ENCODE measurements at places on chromosomes 5 and 9.

- no peak for DNase-seq
Measured at GRCh38 chr5:38589629-38590028, 33.2 kb upstream of the LIFR start.

GRCh38 chr5:88509403-88509802, 240.8 kb upstream of the TMEM161B start:
- DNase-seq = no peak

GRCh38 chr5:151671950-151672349, 14.8 kb downstream of the SPARC start:
- DNase-seq = no peak

GRCh38 chr5:144173766-144174165, 3.1 kb downstream of the KCTD16 start:
- DNase-seq = no peak

GRCh38 chr9:105975886-105976645, 281.7 kb downstream of the TMEM38B start:
- no peak for DNase-seq

DNA sequence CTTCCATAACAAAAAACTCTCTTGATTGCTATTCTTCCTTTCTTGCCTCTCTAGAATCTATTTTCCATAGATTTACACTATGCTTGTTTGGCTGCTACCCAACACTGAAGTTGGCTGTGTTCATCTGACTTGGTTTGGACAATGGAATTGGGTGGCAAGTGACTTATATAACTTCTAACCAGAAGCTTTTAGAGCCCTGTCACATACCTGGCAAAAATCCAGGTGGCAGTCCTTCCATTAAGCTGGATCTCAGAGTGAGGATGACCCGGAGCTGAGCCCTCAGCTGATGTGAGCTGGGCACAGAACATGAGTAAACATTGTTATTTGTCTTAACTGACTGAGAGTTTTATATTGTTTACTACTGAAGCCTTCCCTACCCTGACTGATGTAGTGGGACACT, 225.7 kb downstream of the TLR4 start:
- no peak for DNase-seq
